ENCODE measurements at places on chromosomes 5 and 9. TPM values are rescaled to one million over a fixed set of nuclear protein-coding genes. Genes with fewer than 3 reads are reported as not detected.

The TNC gene
- total RNA-seq: 364 TPM

The PITX1 gene
- total RNA-seq: 1.5 TPM

The ARID3C gene
- total RNA-seq: 0.22 TPM

The WWC1 gene
- total RNA-seq: 0.33 TPM

The CTXN3 gene
- total RNA-seq: not detected

The SLC34A3 gene
- not detected for total RNA-seq

The ST8SIA4 gene
- total RNA-seq: 0.22 TPM

The SPINK4 gene
- not detected for total RNA-seq

The HMHB1 gene
- total RNA-seq: not detected

The RBM27 gene
- 29.2 TPM for total RNA-seq

The FRMD3 gene
- total RNA-seq: 1.4 TPM

The SELENOP gene
- 63.2 TPM for total RNA-seq

The NTRK2 gene
- total RNA-seq: 0.33 TPM

The PLK2 gene
- 136 TPM for total RNA-seq

The CMBL gene
- 14.0 TPM for total RNA-seq

The NMUR2 gene
- total RNA-seq: not detected

The SLC12A7 gene
- total RNA-seq: 17.6 TPM

The GPR21 gene
- 1.5 TPM for total RNA-seq
